ENCODE measurements at places on chromosomes 16 and 17. TPM values are rescaled to one million over a fixed set of nuclear protein-coding genes. Genes with fewer than 3 reads are reported as not detected.
A peak's percentile ranks its signal among the peaks of the same experiment; 100 is the strongest.

TEX19 gene
- total RNA-seq: not detected

MMP25 gene
- total RNA-seq: not detected

MTHFSD gene
- 12.9 TPM for total RNA-seq

SGCA gene
- not detected for total RNA-seq

GRCh38 chr16:1631931-1632637 lies 19.9 kb downstream of the CRAMP1 start:
- DNase-seq: no peak

GRCh38 chr16:53132406-53132805 lies 77.6 kb downstream of the CHD9 start:
- peak; percentile 45 for DNase-seq

DNA sequence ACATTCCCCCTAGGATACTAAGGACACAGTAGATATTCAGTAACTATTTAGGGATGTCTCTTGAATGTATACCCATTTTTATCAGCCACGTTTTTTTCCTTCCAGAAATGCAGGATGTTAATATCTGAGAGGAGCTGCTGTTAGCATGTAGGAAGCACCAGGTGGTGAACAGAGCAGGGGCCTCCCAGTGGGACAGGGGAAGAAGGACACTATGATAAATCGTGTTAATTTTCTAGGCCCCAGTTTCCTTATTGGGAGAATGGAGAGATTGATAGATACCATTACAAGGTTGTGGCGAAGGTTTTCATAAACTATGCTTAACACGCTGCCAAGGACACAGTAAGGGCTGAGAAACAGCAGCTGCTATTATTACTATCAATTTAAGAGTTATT lies 45.4 kb downstream of the PRSS54 start:
- no peak for DNase-seq

DNA sequence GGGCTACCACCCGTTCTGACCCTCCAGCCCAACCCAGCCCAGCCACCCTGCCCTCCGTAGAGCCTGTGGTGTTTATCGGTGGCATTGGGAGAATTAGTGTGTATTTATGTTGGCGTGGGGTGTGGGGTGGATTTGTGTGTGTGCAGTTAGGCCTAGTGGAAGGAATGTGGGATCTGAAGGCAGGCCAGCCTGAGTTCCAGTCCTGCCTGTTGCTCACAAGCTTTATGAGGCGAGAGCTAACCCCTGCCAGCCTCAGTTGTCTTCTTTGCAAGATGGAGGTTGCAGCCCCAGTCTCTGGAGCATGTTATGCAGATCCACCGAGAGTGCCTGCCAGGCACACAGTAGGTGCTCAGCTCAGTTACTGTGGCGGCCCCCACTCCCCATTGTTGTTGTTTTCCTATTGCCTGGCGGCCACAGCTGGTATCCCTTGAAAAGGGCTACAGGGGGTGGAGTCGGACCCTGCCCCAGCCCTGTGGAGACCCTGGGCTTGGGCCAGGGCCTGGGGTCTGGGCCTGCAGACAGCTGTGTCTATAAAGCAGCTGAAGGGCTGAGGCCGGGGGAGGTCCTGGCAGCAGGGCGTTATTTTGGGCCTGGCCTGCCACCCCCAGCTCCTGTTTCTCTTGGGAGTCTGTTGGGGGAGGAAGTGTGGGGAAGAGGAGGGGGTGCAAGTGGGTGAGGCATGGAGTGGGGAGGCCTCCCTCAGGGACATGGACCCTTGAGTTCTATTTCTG lies 5.1 kb downstream of the ERBB2 start:
- peak; percentile 51 for DNase-seq

DNA sequence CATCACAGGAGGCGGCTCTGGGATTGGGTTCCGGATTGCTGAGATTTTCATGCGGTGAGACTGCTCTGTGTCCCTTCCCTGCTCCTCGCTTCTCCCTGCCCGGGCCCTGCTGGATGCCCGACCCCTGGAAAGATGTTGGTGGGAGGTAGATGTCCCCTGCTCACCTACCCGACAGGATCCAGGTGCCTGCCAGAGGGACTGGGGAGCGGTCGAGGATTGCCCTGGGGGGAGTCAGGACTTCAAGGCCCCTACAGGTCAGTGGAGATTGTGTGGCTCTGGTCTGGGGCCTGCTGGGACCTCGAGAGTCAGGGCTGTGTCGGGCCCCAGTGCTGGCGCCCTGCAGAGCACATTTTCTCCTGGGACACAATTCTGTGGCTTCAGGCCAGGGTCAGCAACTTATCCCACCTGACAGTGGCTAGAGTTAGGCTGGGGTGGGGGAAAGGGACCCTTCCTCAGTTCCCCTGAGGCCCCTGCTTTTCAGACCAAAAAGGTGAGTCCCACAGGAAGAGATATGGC lies 3.3 kb downstream of the DECR2 start:
- DNase-seq: no peak

GRCh38 chr17:14297161-14297851 lies 3.6 kb upstream of the HS3ST3B1 start:
- peak; percentile 90 for DNase-seq

GRCh38 chr16:9780831-9781230 lies 401.4 kb downstream of the GRIN2A start:
- no peak for DNase-seq

DNA sequence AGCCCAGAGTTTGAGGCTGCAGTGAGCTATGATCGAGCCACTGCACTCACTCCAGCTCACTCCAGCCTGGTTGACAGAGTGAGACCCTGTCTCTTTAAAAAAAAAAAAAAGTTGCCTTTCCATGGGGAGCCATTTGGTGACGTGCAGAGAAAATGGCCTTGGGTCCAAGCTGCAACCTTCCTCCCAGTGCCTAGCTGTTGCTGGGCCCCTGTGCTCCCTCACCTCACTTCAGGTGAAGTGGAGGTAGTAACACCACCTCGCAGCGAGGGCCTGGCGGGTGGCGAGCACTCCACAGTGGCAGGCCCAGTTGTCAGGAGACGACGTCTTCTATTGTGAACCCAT lies 17.4 kb downstream of the SYT17 start:
- no peak for DNase-seq

DNA sequence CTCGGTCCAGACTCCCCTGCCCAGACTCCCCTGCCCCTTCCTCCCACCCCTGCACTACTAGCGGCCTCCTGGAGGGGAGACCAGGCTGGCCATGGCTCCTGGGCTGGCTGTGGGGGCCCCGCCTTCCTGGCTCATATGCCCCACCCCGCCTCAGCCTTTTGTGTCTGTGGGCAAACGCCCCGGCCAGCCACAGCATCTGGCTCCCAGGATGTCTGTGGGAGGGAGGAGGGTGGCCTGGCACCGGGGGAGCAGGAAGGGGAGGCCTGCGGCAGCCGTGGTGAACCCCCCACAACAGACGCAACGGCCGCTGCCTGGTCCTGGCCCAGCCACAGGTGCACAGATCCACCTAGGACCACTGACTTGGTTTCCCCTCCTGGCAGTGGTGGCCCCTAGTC lies 32.9 kb downstream of the BAHCC1 start:
- DNase-seq: peak; percentile 65

DNA sequence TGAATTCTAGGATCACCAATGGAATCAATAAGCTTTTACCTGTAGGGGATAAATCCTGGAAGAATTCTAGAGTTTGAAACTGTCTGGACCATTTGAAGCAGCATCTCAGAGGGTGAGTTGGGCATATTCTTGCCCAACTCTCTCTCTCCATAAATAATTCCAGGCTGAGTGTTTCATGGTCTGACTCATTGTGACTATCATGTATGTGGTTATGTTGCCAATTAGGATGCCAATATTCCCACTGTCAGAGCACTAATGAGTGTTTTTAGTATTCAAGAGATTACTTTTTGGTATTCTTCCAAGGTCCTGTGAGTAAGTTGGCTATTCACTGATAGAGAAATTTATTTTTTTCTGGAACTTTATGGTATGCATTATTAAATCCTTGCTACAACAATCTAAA lies 456.9 kb downstream of the TOX3 start:
- peak; percentile 54 for DNase-seq

- DNase-seq: no peak
These were observed 985 bp upstream of the TMEM107 start for GRCh38 chr17:8176998-8177731.

DNA sequence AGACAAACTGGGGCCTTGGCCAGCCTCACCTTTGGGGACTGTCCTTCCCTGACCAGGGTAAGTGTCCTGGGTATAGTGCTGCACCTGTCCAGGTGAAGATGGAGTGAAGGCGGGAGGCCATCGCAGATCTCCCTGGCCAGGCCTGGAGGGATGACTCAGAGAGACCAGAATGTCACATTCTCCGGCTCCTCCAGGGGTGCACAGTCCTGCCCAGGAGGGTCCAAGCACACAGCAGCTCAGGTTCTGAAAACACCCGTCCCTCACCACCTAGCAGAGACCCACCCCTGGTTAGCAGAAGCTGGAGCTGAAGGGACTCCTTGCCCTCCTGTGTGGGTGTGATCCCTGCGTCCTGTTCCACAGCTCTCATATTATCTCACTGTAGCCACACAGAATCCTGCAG lies 21.9 kb downstream of the FA2H start:
- no peak for DNase-seq

DNA sequence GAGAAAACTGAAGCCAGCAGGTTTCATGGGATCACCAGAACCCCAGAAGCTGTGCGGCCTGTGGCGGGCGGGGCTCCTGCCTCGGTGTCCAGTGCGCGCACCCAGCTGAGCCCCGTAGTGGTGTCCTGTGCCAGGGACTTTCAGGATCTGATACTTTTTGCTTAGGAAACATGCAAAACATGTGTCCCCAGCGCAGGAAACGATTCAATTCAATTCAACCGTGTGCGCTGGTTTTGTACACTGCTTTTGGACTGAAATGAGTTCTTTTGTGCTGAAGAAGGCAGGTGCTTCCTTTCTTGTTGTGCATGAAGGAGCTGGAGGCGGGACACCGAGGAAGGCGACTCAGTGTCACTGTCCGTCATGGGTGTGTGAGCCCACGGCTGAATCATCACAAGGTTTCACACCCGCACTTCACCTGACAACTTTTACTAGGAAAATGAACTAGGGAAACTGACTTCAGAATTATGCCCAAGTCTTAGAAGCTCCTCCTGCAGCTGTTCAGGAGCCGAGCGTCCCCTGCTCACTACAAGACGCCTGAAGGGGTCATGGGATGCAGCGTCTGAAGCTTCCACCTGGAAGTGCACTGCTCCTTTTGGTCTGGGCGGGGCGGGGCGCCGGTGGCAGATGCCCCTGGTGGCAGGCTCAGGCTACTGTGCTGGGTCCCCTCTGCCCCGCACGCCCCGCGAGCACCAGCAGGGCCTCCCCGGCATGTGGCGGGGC lies 31.4 kb upstream of the ZNF750 start:
- no peak for DNase-seq

- no peak for DNase-seq
These were observed 23.8 kb upstream of the NFATC3 start for GRCh38 chr16:68061396-68061795.

GRCh38 chr17:7107012-7107754 lies 7.4 kb downstream of the ASGR2 start:
- no peak for DNase-seq

- no peak for DNase-seq
These were observed 109.0 kb downstream of the FTO start for GRCh38 chr16:53812914-53813313.

- DNase-seq: no peak
These were observed 4.6 kb upstream of the LYZL6 start for GRCh38 chr17:35948092-35948491.

- DNase-seq: no peak
These were observed 4.8 kb downstream of the SOX8 start for GRCh38 chr16:986411-986810.

DNA sequence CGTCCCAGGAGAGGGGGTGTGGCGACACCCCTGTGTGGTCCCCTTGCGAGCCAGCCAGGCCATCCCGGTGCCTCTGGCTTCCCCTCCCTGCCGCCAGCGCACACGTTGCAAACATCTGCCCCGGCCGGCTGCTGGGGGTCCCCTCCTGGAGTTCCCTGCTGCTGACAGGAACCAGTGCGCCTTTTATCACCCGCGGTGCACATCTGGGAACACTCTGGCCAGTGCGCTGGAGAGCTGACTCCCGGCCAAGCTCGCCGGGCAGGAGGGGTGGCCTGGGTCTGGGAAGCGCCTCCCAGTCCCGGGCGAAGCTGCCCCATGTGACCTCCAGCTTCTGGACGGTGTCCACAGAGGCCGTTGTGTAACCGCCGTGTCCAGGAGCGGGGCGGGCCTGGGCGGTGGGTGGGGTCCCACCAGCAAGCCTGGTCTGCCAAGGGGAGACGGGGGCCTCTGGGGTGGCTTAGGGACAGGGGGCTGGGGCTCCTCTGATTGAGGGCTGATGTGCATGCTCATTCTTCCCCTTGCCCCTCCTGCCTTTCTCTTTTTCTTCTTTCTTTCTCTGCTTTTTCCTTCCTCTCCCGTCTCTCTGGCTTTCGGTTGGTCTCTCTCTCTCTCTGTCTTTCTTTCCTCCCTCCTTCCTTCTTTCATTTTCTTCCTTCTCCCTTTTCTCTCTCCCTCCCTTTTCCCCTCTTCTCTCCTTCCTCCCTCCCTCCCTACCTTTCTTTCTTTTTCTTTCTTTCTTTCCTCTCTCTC lies 25.2 kb upstream of the CIBAR2 start:
- peak; percentile 95 for DNase-seq

DNA sequence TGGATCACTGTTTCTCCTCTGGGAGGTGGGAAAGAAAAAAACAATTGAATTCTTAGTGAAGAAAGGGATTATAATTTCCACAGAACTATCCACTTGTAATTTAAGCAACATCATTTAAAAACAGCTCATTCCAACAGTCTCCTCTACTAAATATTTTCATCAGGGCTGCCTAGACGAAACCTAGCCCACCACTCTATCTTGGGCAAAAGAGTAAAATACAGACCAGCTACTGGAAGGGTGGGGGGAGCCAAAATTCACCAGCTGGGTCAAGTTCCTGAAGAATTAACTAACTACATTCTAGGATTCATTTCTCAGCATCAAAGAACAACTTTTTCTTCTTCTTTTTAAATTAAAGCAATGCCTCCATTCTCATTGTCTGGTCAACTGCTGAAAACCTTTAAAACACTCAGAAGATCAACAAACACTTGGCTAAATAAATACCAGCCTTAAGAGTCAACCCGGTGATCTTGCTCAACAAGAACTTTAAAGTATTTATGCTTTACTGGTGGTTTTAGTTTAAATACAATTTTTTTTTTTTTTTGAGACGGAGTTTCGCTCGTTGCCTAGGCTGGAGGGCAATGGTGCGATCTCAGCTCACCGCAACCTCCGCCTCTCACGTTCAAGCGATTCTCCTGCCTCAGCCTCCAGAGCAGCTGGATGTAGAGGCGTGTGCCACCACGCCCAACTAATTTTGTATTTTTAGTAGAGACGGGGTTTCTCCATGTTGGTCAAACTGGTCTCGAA lies 25.2 kb downstream of the KANSL1 start:
- peak; percentile 91 for DNase-seq

DNA sequence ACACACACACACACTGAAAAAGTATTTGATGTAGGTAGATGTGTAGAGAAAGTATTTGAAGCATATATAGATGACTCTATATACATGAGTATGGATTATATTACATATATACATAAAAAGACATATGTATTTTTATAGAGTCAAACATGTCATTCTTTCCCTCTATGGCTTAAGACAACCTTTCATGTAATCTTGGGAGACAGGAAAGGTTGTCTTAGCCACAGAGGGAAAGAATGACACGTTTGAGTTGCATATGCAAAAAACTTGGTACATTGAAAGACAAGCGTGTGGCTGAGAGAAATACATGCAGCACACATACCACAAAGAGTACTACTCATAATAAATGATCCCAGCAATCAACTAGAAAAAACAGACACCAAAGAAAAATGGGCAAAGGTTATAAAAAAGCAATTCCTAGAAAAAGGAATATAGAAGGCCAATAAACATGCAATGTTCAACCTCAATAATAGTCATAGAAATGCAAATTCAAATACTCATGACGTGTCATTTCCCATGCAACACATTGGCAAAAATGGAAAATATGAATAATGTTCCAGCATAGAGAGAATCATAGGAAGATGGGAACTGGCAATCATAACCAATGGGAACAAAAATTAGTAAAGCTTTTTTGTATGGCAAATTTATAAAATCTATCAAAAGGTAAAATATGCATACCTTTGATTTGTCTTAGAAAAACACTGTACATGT lies 69.0 kb downstream of the SPECC1 start:
- no peak for DNase-seq
